ENCODE measurements at places on chromosomes 16 and 17.

DNA sequence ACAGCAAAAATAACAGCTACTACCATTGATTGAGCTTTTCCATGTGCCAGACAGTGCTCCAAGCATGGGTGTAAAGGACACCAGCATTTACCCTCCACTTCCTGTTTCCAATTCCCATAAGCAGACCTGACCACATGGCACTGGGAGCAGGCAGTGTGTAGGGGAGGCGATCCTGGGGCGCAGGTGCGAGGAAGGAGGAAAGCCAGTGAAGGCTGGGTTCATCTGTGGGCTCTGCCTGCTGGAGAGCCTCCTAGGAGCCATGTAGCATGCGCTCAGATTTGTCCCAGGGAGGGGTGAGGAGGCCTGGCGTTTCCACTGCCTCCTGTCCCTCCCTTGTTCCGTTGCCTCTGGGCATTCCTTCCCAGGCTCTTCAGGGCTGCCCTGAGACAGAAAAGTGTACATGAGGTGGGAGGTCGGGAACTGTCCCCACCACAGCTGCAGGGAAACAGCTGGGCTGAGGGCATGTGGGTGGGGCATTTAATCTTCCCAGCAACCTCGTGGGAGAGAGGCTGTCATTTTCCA is 56.6 kb downstream of the SNX20 start:
- DNase-seq = no peak

GRCh38 chr16:68696514-68696913 is 40.6 kb upstream of the CDH1 start:
- no peak for DNase-seq

- DNase-seq = no peak
Observed at GRCh38 chr17:27958708-27959381, 65.7 kb upstream of the LYRM9 start.

GRCh38 chr16:27210174-27210573 is 6.8 kb downstream of the KDM8 start:
- no peak for DNase-seq

- no peak for DNase-seq
Observed at GRCh38 chr17:50956409-50956749, 90.2 kb upstream of the TOB1 start.

GRCh38 chr17:36212272-36212605 is 1.4 kb downstream of the CCL4L2 start:
- no peak for DNase-seq

GRCh38 chr16:49491771-49492761 is 118.5 kb downstream of the C16orf78 start:
- DNase-seq = no peak

DNA sequence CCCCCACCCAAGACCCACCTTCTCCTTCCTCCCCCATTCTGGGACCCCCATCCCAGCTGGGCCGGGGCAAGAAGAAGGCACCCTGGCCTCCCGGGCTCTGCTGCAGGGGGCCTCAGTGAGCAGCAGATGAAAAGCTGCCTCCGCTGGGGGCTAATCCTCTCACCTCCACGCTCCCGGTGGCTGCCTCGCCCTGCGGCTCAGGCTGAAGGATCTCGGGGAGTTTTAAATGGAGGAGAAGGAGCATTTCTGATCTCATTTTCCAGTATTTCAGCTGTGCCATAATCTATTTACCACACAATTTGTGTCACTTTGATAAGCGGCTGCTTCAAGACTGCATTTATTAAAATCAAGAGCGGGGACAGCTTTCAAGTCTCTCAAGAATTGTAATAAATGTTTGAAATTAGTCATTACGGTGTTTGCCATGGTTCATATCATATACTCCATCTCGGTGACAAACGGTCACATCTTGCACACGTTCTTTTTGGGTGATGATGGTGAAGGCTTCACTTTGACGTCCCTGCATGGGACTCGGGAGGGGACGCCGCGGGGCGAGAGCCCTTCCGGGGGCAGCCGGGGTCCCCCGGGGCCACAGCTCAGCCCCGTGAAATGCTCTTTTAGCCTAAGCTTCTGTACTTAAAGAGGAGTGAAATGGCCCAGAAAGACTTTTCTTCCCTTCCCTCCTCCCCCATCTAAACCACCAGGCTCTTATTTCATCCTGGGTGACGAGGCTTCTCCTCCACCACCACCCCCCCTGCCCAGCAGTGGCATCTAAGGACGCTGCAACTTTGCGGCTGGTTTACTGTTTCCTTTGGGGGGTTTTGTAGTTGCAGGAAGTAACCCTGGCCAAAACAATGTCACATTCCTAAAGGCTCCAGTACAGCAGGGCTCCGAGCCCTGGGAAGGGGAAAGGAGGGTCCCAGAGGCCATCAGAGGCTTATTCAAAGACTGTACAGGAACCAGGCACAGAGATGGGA is 313.1 kb upstream of the TNRC6C start:
- DNase-seq = peak; percentile 39

- no peak for DNase-seq
Observed at GRCh38 chr17:52776234-52776633, 617.7 kb upstream of the CA10 start.

- no peak for DNase-seq
Observed at GRCh38 chr16:3623642-3624041, 12.2 kb upstream of the SLX4 start.

GRCh38 chr17:40551879-40552768 is 13.1 kb downstream of the CCR7 start:
- no peak for DNase-seq

DNA sequence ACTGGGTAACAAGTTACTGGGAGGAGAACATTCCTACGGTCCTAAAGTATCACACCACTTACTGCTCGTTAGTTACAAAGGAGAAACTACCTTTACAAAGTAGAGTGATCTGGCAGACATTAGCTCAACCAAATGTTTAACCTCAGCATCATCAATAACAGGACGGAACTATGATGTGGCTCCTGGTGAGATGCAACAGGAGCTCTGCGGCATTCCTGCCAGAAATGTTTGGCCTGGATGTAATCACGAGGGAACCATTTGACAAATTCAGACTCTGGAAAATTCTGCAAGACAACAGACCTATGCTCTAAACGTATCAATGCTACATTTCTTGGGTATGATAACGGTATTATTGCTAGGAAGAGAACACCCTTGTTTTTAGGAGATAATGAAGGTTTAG is 80.4 kb downstream of the MRM3 start:
- DNase-seq = no peak

All from stimulated activated CD8-positive, alpha-beta memory T cell treated with anti-CD3 and anti-CD28 coated beads, Interleukin-4, amount 100 ng/mL, for 1 hour (primary cell).